ENCODE measurements at places on chromosomes 6 and 20.

DNA sequence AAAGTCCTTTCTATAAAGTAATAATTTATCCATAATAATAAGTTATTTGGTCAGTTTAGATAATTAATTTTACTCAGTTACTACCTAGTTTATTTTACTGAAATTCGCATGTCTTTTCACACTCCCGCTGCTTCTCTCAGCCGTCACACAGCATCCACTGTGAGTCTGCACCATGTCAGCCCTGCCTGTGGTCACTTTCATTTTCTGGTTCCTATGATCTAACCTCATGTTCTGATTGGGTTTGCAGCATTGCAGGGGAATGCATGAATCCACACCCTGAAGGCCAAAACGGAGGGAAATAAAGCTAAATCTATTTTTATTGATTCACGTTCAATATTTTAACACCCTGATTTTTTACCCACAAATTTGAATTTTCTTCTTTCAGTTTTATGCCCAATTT is 47.4 kb downstream of the PDE10A start:
- DNase-seq: no peak

DNA sequence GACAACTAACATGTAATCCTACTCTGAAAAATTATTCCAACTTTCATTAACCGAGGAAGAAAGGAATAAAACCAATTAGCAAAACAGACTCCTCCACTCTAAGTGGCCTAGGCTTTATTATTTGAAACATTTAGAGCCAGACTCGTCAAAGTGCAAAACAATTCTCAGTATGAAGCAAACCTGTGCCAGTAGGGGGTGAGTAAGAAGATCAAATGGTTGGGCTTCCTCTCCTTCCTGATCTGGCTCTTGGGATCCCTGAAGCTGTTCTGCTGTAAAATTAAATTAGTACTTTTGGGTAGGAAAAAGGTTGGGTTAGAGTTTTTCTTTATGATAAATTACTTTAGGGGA is 177.6 kb upstream of the MAN1A1 start:
- DNase-seq: no peak

- no peak for DNase-seq
These were observed 162.8 kb upstream of the CDYL start for GRCh38 chr6:4613381-4613780.

GRCh38 chr6:27241443-27241842 is 6.1 kb upstream of the PRSS16 start:
- DNase-seq: no peak

- no peak for DNase-seq
These were observed 65.1 kb upstream of the STX16 start for GRCh38 chr20:58585753-58586540.
